ENCODE measurements at places on chromosomes 3 and 15. TPM values are rescaled to one million over a fixed set of nuclear protein-coding genes. Genes with fewer than 3 reads are reported as not detected.

C2CD4A gene
- 0.06 TPM for polyA plus RNA-seq

HIGD2B gene
- polyA plus RNA-seq = not detected

GRCh38 chr3:158562674-158563073 lies 8.3 kb upstream of the MLF1 start:
- DNase-seq = no peak

DNA sequence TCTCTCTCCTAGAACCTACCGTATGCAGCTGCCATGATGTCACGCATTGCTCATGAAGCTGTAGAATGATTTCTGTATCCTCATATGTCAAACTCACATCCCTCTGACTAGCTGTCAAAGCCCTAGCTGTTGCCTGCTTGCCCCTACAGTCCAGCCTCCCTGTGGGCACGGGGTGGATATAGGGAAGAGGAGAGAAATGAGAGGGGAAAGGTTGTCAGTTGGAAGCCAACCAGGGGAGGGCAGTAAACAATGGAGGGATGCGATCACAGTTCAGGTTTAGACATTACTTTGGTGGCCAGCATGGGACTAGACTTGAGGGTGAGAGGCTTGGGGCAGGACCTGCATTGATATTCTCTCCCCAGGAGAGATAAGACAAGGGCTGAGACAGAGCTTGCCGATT lies 1.7 kb upstream of the HDGFL3 start:
- DNase-seq = no peak

GRCh38 chr3:183775781-183776180 lies 49.6 kb downstream of the MAP6D1 start:
- no peak for DNase-seq

DNA sequence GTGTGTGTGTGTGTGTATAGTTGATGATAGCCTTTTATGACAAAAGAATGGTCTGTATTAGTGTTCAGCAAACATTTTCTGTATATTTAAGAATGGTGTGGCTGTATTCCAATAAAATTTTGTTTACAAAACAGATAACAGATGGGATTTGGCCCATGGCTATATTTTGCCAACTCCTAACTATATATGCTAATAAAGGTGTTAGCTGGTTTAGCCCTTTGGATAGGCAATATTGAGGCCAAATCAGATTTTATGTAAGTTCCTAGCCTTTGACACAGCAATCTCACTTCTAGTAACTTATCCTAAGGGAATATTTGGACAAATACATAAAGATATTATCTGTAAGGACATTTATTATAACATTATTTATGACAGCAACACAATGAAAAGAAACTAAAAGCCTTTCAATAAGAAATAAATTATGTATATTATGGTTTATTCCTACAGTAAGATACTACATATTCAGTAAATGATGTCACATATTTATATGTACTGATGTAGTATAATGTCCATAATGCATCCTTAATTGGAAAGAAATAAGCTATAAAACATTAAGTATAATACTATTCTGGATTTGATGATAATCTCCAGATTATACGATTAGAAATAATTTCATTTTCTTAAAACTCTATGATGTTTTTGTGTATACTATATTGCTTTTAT lies 264.0 kb downstream of the RBMS3 start:
- DNase-seq = no peak

Data from muscle of arm (tissue), 14 donors.